Aortic smooth muscle cell (primary cell): ENCODE measurements at places on chromosomes 13 and 19. TPM values are rescaled to one million over a fixed set of nuclear protein-coding genes. Genes with fewer than 3 reads are reported as not detected.

SIGLECL1 gene
- total RNA-seq = not detected in 2 replicates

ZNF221 gene
- 7.8 and 8.8 TPM in 2 replicates for total RNA-seq

CCDC70 gene
- total RNA-seq = not detected in 2 replicates

RASIP1 gene
- total RNA-seq = 1.1 and 2.1 TPM in 2 replicates

SLC25A41 gene
- total RNA-seq = not detected in 2 replicates

BRD4 gene
- 10.7 and 15.9 TPM in 2 replicates for total RNA-seq

GPX4 gene
- 349 and 358 TPM in 2 replicates for total RNA-seq

TDRD12 gene
- total RNA-seq = 0.25 and 0.40 TPM in 2 replicates

ANGPTL8 gene
- total RNA-seq = not detected in 2 replicates
